Osteoblast (primary cell): ENCODE measurements at places on chromosomes 2 and 18. TPM values are rescaled to one million over a fixed set of nuclear protein-coding genes. Genes with fewer than 3 reads are reported as not detected.

The CNTNAP5 gene
- not detected in 2 replicates for total RNA-seq

The SCYGR2 gene
- total RNA-seq = not detected in 2 replicates

The CTDP1 gene
- total RNA-seq = 25.0 and 26.8 TPM in 2 replicates

The PCARE gene
- not detected in 2 replicates for total RNA-seq

The EPHA4 gene
- total RNA-seq = 12.7 and 15.9 TPM in 2 replicates

The CDC42EP3 gene
- 121 and 136 TPM in 2 replicates for total RNA-seq

The IMPACT gene
- 32.4 and 34.7 TPM in 2 replicates for total RNA-seq

The BCL11A gene
- total RNA-seq = 0.29 and 1.4 TPM in 2 replicates

The CYP27A1 gene
- total RNA-seq = 21.2 and 25.0 TPM in 2 replicates

The UGT1A10 gene
- not detected in 2 replicates for total RNA-seq

The CHST9 gene
- not detected in 2 replicates for total RNA-seq

DNA sequence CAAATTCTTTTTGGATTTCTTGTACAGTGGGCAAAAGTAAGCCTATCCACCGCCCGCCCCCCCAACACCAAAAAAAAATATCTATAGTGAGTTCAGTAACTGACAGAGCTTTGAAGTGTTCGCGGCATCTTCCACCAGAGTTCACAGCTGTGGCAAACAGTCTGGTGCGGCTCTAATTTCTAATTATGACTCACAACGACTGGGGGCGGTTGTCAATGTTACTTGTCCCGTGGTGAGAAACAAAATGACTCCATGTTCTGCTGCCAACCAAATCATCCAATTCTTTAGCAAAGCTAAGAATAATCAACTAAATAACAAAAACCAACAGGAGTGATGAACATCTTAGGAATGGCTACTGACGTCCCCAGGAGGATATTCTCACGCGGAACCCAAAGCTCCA lies 392.5 kb upstream of the SALL3 start:
- no peaks in the 10 kb centered on the region for H3K4me1 ChIP-seq
- H3K36me3 ChIP-seq = no peaks in the 10 kb centered on the region
- no peak for DNase-seq

- no peak for DNase-seq
- H3K4me1 ChIP-seq = no peaks in the 10 kb centered on the region
- H3K27me3 ChIP-seq = no peaks in the 10 kb centered on the region
These were observed 1757.3 kb upstream of the PIK3C3 start for GRCh38 chr18:40197711-40198110.

- H3K4me1 ChIP-seq = peaks cover 12% of the 10 kb centered on the region
- H3K27ac ChIP-seq = no peak overlapping the region
- H3K27me3 ChIP-seq = peaks cover 5% of the 10 kb centered on the region
- no peaks in the 10 kb centered on the region for H3K36me3 ChIP-seq
- no peak overlapping the region for H3K4me3 ChIP-seq
- no peak for DNase-seq
These were observed 5.5 kb upstream of the TACR1 start for GRCh38 chr2:75204833-75205232.

GRCh38 chr18:14933049-14933851 lies 185.3 kb downstream of the ANKRD30B start:
- peak; percentile 35 for DNase-seq
- no peaks in the 10 kb centered on the region for H3K36me3 ChIP-seq
- no peak overlapping the region for H3K4me3 ChIP-seq
- no peaks in the 10 kb centered on the region for H3K4me1 ChIP-seq

- DNase-seq = no peak
- no peak overlapping the region for H3K4me3 ChIP-seq
- no peaks in the 10 kb centered on the region for H3K36me3 ChIP-seq
- no peak overlapping the region for H3K27ac ChIP-seq
- no peaks in the 10 kb centered on the region for H3K4me1 ChIP-seq
These were observed 328.0 kb upstream of the CRIM1 start for GRCh38 chr2:36027616-36028015.

DNA sequence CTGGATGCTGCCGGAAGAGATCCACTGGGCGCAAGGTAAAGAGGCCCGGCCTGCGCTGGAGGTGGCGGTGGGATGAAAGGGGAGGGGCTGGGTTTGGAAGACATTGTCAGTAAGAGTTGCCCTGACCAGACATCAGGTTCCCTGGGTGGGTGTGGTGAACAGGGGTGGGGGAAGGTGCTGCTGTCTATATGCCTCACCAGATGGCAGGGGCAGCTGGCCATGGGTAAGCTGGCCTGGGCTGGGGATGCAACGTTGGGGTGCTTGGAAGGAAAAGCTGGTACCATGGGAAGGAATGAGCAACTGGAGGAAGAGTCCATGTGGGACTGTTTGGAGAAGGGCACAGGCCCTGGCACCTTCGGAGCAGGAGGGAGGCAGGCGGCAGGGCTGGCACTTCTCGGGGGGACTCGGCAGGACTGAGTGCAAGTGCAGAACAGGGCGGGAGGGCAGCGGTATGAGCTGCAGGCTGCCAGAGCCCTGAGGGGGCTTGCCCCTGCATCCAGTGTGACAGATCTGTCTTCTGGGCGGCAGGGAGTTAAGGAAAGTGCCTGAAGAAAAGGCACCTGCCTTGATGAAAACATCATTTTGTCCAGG lies 146.4 kb downstream of the DYSF start:
- peaks cover 31% of the 10 kb centered on the region for H3K27me3 ChIP-seq
- no peaks in the 10 kb centered on the region for H3K4me1 ChIP-seq
- H3K4me3 ChIP-seq = no peak overlapping the region
- no peak overlapping the region for H3K27ac ChIP-seq
- H3K36me3 ChIP-seq = no peaks in the 10 kb centered on the region
- DNase-seq = no peak

DNA sequence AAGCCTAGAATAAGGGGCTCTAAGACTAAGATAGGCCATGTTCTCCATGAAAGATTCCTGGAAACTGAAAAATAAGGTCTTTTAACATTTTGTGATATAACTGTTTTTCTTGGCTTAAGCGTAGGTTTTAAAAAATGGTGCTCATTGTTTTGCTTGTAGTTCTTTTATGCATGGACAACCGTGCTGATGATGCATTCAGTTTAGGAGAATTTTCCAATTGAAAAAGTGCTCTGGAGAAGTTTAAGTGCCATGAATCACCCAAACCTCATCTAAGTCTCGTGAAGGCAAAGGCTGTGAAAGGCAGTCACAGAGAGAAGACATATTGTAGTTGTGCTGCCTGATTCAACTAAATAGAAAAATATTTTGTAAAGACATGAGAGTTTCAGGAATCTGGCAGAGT lies 111.8 kb upstream of the GAREM1 start:
- H3K4me3 ChIP-seq = no peak overlapping the region
- H3K27ac ChIP-seq = no peak overlapping the region
- no peaks in the 10 kb centered on the region for H3K27me3 ChIP-seq
- H3K36me3 ChIP-seq = no peaks in the 10 kb centered on the region
